Activated CD4-positive, alpha-beta memory T cell treated with anti-CD3 and anti-CD28 coated beads, Interleukin-2, amount 10 ng/mL, durations not matched to agents 7 days and 5 days (primary cell): ENCODE measurements at places on chromosomes 3 and 15. TPM values are rescaled to one million over a fixed set of nuclear protein-coding genes. Genes with fewer than 3 reads are reported as not detected.

The PLCB2 gene
- 140 TPM for total RNA-seq

The RASL12 gene
- total RNA-seq = not detected

The HRH1 gene
- total RNA-seq = 1.0 TPM

The RTP4 gene
- 24.1 TPM for total RNA-seq

The CLDN11 gene
- total RNA-seq = not detected

The C3orf33 gene
- 0.86 TPM for total RNA-seq

The FETUB gene
- not detected for total RNA-seq
